ENCODE measurements at places on chromosomes 12 and 14.
A peak's percentile ranks its signal among the peaks of the same experiment; 100 is the strongest.

- peak; percentile 2 for DNase-seq
- no peak overlapping the region for H3K27ac ChIP-seq
- H3K4me3 ChIP-seq: no peak overlapping the region
- peaks cover 16% of the 10 kb centered on the region for H3K4me1 ChIP-seq
- peaks cover 13% of the 10 kb centered on the region for H3K27me3 ChIP-seq
Measured at GRCh38 chr12:1913377-1914113, 4.9 kb downstream of the CACNA2D4 start.

- H3K4me1 ChIP-seq: no peaks in the 10 kb centered on the region
- DNase-seq: no peak
- no peak overlapping the region for H3K4me3 ChIP-seq
Measured at GRCh38 chr12:129109174-129110001, 256.1 kb downstream of the GLT1D1 start.

GRCh38 chr12:82817368-82817767 is 130.7 kb downstream of the TMTC2 start:
- H3K4me1 ChIP-seq: no peaks in the 10 kb centered on the region
- no peak for DNase-seq
- no peak overlapping the region for H3K4me3 ChIP-seq
- H3K36me3 ChIP-seq: no peaks in the 10 kb centered on the region
- no peaks in the 10 kb centered on the region for H3K27me3 ChIP-seq

DNA sequence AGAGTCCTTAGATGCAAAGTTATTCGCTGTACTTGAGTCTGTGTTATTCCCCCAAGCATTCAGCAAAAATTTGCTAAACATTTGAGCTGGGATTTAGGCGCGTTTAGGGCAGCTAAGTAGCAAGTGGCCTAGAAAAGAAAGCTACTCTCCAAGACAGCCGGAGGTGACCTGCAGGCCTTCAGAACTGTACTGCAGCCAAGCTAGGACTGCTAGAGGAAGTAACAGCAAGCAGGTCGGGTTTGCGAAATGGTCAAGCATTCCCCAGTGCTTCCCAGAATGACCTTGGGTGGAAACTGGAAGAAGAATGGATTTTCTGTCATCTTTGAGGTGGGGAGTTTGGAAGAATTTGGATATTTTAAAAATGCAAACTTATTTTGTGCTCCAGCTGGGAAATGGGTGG is 287.5 kb downstream of the FOXN3 start:
- no peak overlapping the region for H3K27ac ChIP-seq
- no peak for DNase-seq
- H3K36me3 ChIP-seq: no peaks in the 10 kb centered on the region
- H3K27me3 ChIP-seq: peaks cover 6% of the 10 kb centered on the region

DNA sequence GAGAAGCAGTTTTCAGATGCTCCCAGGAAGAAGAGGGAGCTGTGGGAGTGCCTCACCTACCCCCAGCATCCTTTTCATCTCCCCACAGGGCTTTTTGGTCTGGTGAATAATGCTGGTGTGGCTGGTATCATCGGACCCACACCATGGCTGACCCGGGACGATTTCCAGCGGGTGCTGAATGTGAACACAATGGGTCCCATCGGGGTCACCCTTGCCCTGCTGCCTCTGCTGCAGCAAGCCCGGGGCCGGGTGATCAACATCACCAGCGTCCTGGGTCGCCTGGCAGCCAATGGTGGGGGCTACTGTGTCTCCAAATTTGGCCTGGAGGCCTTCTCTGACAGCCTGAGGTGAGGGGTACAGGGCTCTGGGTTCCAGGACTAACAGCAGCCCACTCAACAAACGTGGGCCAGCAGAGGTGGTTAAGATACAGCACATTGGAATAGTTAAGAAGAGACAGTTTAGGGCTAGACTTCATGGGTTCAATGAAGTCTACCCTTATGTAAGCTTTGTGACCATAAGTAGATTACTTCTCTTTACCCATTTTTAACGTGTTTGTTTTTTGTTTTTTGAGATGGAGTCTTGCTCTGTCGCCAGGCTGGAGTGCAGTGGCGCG is 1.5 kb downstream of the RDH5 start:
- H3K4me1 ChIP-seq: peaks cover 23% of the 10 kb centered on the region
- H3K36me3 ChIP-seq: peaks cover 16% of the 10 kb centered on the region
- no peaks in the 10 kb centered on the region for H3K27me3 ChIP-seq
- H3K27ac ChIP-seq: no peak overlapping the region
- no peak for DNase-seq

GRCh38 chr14:92846162-92846897 is 52.2 kb downstream of the GOLGA5 start:
- peak; percentile 48 for DNase-seq
- peaks cover 8% of the 10 kb centered on the region for H3K36me3 ChIP-seq
- no peaks in the 10 kb centered on the region for H3K27me3 ChIP-seq
